Inflammatory macrophage treated with lipopolysaccharide for 4 hours (primary cell): ENCODE measurements at places on chromosomes 11 and 22.

DNA sequence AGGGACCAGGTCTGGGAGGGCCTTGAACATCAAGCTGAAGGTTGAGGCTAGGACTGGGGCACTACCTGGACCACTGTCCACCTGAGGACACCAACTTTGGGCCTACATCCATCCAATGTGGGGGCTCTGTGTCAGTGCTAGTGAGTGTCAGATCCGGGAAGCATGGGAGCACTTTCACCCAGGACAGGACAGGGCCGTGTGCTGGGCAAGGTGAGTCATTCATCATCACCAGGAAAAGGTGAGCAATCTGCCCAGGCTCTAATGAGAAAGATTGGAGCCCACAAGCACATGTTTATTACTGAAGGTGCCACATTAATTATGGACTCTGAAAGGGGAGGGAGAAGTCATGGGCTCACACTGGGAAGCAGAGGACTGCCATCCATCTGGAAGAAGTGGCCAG lies 39.7 kb upstream of the DRD2 start:
- no peak for DNase-seq

- no peak for DNase-seq
Observed at GRCh38 chr11:23497040-23497439, 636.8 kb upstream of the CCDC179 start.

DNA sequence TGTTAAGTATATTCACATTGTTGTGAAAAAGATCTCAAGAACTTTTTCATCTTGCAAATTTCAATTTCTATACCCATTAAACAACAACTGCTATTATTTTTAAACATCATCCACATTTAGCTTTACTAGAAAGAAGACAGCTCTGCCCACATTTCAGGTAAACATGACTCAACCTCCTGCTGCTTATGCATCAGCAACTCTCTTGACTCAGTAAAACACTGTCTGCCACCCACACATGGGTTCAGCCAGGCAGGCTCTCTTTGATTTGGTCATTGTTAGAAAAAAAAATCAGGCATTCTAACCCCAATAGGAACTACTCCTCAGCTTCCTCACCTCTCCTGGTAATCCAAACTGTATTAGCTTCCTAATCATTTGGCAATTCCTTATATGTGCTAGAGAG lies 5.1 kb upstream of the ENDOD1 start:
- peak; percentile 81 for DNase-seq

DNA sequence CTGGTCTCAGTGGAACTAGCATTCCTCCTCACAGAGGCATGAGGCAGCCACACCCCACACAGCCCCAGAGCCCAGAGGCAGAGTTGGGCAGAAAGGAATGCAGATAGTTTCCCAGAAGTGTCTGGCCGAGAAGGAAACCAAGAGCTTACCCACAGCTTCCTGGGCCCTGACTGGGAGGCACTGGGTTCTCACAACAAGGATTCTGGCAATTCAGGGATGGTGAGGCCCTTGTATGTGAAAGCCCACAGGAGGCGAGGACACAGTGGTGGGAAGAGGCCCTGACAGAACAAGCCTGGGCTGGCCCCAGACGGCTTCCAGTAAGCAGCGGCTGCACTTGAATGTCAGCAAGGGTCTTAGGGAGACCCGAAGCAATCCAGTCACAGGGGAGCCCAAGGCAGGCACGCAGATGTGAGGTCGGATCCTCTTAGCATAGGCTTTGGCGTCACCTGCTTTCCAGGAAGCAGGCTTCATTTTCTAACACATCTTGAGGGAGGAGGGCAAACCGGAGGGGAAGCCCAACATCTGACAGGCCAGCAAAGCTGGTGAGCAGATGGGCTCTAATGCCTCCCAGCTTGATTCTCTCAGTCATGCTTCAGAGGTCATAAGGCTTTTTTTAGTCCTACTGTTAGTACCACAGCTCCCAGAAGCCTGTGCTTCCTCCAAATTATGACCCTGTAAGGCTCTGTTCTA lies 78.3 kb upstream of the AKIP1 start:
- no peak for DNase-seq

DNA sequence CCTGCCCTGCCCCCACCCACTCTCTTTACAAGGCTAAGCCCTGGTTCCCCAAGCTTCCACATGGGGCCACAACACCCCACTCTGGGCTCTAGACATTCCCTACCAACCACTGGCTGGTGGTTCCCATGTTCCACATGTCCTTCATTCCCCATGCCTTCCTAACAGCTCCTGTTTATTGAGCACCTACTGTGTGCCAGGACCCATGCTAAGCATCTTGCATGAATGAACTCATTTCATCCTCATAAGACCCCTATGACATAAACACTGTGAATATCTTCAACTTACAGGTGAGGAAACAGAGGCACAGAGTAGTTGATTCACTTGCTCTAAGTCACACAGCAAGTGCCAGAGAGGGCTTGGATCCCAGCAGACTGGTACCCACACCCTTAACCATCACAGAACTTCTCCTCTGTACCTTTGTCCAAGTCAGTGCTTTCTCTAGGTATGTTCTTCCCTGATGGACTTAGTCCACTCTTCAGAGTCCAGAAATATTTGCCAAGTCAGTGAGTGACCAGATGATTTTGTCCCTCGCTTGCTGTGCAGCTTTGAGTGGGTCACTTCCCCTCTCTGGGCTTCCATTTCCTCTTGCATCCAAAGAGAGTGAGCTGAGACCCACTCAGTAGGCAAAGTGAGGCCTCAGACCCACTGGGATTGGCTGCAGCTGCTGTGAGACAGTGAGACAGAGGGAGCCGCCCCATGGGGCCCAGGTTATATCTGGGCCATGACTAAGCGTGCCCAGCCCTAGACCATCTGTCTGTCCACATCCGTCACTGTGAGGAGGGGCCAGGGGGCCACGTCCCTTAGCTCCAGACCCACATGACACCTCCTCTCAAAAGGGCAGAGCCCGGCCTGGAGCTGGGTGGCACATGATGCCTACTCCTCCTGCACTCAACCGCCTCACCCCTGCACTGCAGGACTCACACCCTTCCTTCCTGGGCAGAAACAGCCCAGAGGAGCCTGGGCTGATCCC lies 132.4 kb downstream of the MN1 start:
- peak; percentile 84 for DNase-seq

DNA sequence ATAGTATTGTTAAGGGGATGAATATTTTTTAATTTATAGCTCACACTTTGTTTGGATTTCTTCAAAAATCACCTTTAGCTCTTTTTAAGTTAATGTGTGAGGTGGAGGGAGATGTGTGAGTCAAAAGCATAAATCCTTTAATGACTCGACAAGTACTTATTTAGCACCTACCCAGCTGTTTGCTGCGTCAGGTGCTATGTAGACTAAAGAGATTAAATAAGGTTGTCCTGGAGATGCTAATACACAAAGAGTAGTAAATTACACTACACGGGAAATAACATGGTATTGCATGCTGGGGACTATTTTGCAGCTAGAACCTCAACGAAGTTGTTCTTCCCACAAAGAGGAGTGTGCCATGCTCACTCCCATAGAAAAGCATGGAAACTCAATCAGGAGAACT lies 583.3 kb upstream of the TENM4 start:
- DNase-seq = no peak

- DNase-seq = no peak
Observed at GRCh38 chr11:100515087-100515486, 172.0 kb upstream of the ARHGAP42 start.

GRCh38 chr11:77066229-77067042 lies at the start of gene CAPN5:
Gene CAPN5, plus strand, starts transcription at chr11:77066971. Its CDS starts 17,916 bp downstream, at chr11:77084887.
- peak; percentile 87 for DNase-seq

- peak; percentile 73 for DNase-seq
Observed at GRCh38 chr22:46262449-46263215, 511 bp downstream of the PKDREJ start.

GRCh38 chr22:31752096-31752847 lies 1.5 kb upstream of the DEPDC5 start:
- DNase-seq = no peak

DNA sequence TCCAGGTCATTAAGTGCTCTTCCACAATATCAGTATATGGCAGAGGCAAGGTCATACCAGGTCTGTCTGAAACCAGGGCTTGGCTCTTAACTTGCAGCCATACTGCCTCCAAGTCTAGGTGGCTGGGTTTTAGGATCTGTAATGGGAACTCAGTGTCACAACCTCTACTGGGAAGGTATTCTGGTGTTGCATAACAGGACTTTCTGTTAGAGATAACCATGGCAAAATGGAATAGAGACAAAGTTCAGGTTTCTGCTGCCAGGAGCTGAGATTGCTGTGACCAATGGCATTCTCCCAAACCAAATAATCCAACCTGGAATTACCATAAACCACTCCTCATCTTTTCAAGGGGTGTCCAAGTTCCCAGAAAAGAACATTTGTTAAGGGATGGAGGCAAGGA lies 6.8 kb upstream of the SAA1 start:
- DNase-seq = no peak

- no peak for DNase-seq
Observed at GRCh38 chr22:43901976-43902643, 10.3 kb upstream of the PNPLA5 start.

GRCh38 chr11:121741351-121741760 lies 288.6 kb upstream of the SORL1-AS1 start:
- no peak for DNase-seq
